ENCODE measurements at places on chromosomes 7 and 10. TPM values are rescaled to one million over a fixed set of nuclear protein-coding genes. Genes with fewer than 3 reads are reported as not detected.

Gene SPDYE6
- not detected for total RNA-seq

Gene MEOX2
- total RNA-seq: not detected

Gene MOGAT3
- not detected for total RNA-seq

Gene OPN4
- total RNA-seq: not detected

Gene AGAP6
- 3.5 TPM for total RNA-seq

Gene RPP38
- total RNA-seq: 10.3 TPM

Gene PWWP2B
- total RNA-seq: 39.4 TPM

Gene SCIN
- total RNA-seq: 0.26 TPM

Gene PCLO
- total RNA-seq: 3.8 TPM

Gene GIMAP7
- total RNA-seq: not detected

Gene CFAP70
- 0.79 TPM for total RNA-seq

Gene MEPCE
- 18.7 TPM for total RNA-seq

Gene ATP6V0A4
- total RNA-seq: not detected

Gene LRIT1
- not detected for total RNA-seq

Gene VAX1
- not detected for total RNA-seq

Gene EIF5AL1
- 0.26 TPM for total RNA-seq

Gene IFIT3
- total RNA-seq: 0.26 TPM

Gene ERVW-1
- not detected for total RNA-seq

Gene ZNF37A
- 14.6 TPM for total RNA-seq

Gene TFEC
- total RNA-seq: not detected

Gene FAM221A
- total RNA-seq: 2.6 TPM

Gene LIPF
- not detected for total RNA-seq

Gene RTKN2
- 0.79 TPM for total RNA-seq

Gene ANK3
- total RNA-seq: 7.9 TPM

Gene FAM237B
- not detected for total RNA-seq

Gene PNLIPRP3
- total RNA-seq: 53.2 TPM

Gene HIF1AN
- total RNA-seq: 10.8 TPM

Gene STARD3NL
- 35.0 TPM for total RNA-seq

Gene UPK3B
- total RNA-seq: 0.26 TPM

Gene AUTS2
- 9.5 TPM for total RNA-seq

Gene SLC26A4
- total RNA-seq: 1.3 TPM

Gene VGF
- not detected for total RNA-seq

Gene DLX6
- total RNA-seq: not detected

Gene CRYGN
- not detected for total RNA-seq

Gene CREB5
- total RNA-seq: 2.1 TPM

Gene ADRB1
- total RNA-seq: 1.8 TPM

Gene PRSS37
- not detected for total RNA-seq

Measured in bronchial epithelial cell (primary cell).